ENCODE measurements at places on chromosomes 5 and 9.

- no peak for DNase-seq
Observed at GRCh38 chr9:107029146-107029545, 166.2 kb downstream of the ZNF462 start.

- no peak for DNase-seq
Observed at GRCh38 chr5:53010814-53011213, 21.7 kb downstream of the ITGA2 start.

DNA sequence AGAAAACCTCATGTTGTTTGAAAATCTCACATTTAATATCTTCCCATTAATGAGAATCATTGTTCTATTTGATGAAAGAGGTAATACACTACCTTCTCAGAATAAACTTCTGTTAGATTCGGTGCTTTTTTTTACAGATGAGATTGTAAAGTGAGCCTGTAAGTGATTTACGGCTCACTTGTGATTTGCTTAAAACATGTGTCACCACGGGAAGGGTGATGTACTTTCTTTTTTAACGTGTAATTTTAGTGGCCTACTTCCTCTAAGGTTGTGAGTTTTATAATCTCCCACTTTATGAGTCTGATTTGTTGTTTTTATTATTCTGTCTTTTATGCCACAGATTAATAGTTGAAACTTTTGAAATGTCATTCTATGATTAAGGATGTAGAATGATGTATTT, 15.9 kb downstream of the ANXA1 start:
- DNase-seq: no peak

DNA sequence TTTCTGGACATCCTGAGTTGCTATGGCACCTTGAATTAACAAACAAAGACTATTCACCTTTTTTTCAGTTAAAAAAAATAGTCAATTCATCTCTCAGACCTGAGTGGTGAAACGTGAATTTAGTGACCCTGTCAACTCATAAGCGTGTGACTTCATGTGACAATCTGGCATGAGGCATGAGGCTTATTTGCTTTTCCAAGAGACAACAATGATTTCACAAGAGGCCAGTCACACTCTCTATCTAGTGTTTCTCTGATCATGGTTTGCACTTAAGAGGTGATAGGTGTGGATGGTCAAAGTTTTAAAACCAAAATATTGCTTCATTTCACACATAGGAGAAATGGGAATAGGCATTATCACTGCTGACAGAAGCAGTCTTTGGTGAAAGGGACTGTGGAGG, 559.6 kb upstream of the ACO1 start:
- no peak for DNase-seq

DNA sequence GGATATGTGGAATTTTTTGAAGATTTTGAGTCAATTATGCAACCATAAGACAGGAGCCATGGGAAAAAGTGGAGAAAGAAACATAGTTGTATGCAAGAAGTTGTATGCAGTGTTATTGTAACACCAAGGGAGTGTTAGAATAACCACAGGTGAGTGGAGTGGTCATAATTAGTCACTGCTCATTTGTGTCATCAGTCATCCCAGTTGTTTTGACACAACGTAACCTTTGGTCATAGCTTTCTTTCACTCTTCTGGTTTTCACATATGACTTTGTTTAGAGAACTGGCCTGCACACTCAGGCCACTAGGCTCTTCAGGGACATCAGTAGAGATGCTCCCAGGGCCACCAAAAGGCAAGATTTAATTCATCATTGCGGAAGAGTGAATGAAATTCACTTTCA, 158.7 kb upstream of the HMHB1 start:
- DNase-seq: no peak

GRCh38 chr5:136457390-136458013, 92.2 kb upstream of the TRPC7 start:
- DNase-seq: no peak

DNA sequence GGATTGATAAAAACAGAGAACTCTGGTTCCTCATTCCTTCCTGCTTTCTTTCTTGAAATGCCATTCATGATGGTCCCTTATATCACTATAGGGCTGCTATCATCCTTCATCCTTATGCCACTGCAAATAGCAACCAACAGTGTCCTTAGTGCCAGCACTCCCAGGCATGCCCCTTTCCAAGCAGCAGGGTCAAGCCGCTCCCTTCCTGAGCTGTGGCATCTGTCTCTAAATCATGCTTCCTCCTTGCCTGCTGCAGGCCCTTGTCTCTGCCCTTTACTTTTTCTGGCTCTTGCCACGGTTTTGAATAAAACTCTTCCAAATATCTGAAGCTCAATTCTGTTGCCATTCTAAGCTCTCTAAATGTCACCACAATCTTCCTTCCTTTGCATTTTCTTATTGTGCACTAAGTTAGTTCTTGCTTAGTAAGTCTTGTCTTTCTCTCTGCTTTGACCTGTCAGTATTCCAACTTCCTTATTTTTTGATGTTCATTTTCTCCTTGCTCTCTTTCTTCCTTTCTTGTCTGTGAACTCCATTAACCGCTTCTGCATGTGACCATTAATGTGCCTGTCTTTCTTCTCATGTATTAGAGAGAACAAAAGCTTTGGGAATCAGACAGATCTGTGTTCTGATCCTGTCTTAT, 19.9 kb downstream of the TLR4 start:
- DNase-seq: no peak

DNA sequence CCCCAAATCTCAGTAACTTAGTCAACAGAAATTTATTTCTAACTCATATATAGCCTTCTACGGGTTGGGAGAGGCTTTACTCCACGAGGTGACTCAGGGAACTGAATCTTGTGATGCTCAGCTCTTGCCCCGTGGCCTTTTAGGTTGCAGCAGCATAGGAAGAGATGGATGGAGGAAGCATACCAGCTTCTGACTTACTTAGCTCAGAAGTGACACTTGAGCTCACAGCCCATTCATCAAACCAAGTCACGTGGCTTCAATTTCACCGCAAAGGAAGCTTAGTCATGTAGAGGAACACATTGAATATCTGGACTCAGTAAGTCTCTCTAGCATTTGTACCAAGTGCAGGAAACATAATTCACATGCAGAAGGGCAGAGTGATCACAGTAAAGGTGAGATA, 124.1 kb upstream of the KCNN2 start:
- no peak for DNase-seq

DNA sequence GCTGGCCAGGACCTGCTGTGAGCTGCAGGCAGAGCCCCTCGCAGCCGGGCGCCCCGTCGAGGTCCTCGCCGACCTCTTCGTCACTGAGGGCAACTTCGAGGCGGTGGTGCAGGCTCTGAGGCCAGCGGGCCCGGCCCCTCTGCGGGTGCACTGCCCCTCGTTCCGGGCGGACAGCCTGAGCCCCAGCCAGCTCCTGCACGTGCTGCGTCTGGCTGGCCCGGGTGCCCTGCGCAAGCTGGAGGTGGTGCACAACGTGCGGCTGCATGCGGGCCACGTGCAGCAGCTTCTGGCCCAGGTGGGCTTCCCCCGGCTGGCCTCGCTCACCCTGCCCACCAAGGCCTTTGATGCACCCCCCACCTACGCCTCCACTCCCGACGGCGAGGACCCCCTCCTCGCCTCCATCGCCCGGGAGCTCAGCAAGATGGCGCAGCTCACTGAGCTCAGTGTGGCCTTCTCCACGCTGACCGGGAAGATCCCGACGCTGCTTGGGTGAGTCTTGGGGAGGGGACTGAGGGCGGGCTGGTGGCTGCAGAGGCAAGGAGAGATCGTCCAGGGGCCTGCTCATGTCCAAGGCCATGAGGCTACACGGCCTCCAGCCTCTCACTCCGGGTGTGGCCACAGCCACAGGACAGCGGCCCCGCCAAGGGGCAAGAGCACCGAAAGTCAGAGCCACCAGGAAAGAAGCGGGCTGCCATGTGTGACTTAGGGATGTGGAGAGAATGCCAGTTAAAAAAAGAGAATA, 825 bp downstream of the LRRC14B start:
- no peak for DNase-seq

DNA sequence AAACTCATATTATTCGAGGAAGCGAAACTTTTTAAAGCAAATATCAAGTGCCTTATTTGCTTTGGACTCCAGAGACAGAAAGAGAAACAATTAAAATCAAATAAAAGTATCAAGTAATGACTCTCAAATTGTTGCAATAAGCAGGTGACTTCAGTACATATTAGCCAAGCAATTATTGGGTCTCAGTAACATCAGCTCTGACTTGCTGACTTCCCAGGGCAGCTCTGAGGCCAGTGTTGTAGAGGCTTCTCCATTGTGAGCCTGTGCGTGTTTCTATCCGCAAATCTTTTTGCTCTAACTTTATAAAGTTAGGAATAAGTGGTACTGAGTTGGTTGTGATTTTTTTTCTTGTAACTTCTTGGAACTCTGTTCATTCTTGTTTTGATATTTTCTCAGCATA, 186.8 kb upstream of the PRLR start:
- DNase-seq: no peak

DNA sequence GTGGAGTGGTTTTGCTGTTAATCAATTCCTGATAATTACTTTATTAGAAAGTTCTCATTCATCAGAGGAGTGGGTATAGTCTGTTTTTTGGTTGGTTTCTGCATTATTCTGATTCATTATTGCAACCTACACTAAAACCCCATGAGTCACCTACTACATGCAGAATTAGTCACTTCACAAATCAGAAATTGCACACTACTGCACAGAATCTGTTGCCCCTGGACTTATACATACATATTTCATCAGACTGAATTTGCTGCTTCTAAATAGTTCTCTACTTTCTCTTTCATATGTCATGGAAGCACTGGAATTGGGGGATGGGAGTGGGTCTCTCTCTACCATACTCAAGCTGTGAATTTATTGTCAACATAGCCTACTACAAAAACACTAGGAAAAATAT, 585.1 kb downstream of the DNAH5 start:
- no peak for DNase-seq

- DNase-seq: no peak
Observed at GRCh38 chr9:38074441-38074961, 5.5 kb upstream of the SHB start.

- no peak for DNase-seq
Observed at GRCh38 chr5:150653762-150654556, 7.1 kb upstream of the MYOZ3 start.

DNA sequence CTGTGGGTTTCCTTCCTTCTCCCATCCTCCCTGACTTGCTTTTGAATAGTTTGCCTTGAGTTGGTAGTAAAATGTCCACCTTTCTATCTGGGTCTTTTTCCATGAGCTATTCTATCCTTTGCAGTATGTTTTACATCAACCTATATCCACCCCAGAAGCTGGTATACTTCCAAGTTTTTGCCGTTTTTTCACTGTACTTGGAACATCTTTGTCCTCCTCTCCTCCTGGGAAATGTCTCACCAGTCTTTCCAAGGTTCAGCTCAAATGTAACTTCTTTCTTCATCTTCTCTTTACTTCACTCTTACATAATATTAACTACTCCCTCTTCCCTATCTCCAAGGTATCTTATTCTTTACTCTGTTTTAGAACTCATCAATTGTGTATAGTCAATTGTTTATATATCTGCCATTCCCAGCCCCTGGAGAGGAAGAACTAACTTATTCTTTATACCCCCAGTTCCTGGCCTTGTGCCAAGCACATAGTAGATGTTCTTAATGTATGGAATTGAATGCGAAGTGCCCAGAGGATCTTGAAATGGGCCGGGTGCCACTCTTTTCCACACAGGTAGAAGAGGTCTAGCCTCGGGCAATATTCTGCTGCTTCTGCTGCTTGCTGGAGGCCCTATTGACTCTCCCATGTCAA, 34.9 kb upstream of the SLC1A3 start:
- DNase-seq: no peak
